GM23338 (cell line): ENCODE measurements at places on chromosomes 13 and 19.

- DNase-seq: peak; percentile 83
Measured at GRCh38 chr13:75357576-75358289, 124.2 kb downstream of the TBC1D4 start.

GRCh38 chr19:6467384-6467783 lies 3.3 kb downstream of the CRB3 start:
- DNase-seq: no peak

DNA sequence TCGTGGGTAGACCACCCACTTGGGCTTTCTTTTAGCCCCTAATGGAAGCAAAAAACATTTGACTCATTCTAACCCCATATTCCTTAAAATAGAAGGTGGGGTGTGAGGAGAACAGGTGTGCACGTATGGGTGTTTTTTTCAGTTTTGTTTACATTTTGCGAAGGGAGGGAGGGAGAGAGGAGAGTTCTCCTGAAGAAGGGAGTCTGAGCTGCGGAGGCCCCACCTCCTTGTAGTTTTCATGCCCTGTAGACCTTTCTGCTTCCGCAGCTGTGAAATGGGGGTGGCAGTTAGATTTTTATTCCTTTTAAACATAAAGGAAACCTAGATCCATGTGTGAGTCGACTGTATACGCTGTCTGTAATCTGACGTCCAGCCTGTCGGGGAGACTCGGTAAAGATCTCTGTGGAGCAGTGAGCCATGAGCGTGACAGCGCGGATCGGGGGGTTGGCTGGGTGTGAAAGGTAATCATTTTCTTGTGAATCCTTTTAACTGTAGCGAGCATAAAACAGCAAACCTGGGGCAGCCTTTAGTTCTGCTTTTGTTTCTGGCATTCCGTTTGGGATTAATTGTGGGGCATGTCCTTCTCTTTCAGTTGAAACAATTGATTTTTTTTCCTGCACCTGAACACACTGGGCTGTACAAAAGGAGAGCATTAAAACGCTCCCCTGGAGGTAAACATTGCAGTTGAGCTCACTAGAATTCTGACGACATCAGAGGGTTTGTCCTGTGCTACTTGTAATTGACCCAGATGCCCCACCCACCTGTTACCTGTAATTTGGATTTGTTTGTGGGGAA lies 2.3 kb downstream of the UPF1 start:
- DNase-seq: peak; percentile 52

- no peak for DNase-seq
Measured at GRCh38 chr13:103055166-103055565, 11.1 kb downstream of the SLC10A2 start.

- no peak for DNase-seq
Measured at GRCh38 chr13:33721724-33722123, 96.2 kb upstream of the RFC3 start.

- DNase-seq: no peak
Measured at GRCh38 chr13:109913936-109914510, 127.6 kb upstream of the IRS2 start.

DNA sequence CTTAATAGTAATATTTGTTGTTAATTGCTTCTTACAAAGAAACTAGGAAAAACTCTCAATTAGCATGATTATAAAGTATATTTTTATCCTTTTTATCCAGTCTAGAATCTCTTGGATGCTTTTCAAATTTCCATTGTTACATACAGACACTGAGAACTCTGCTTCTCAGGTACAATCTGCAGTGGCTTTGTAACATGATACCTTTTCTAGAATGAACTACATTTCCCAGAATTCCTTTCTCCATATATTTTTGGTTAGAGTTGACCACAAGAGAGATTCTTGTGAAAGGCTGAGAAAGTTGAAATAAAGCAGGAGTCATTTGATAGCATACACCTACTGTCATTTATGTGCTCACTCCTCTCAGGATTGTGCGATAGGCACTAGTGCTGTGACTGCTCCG lies 148.6 kb downstream of the SLITRK6 start:
- DNase-seq: peak; percentile 70

DNA sequence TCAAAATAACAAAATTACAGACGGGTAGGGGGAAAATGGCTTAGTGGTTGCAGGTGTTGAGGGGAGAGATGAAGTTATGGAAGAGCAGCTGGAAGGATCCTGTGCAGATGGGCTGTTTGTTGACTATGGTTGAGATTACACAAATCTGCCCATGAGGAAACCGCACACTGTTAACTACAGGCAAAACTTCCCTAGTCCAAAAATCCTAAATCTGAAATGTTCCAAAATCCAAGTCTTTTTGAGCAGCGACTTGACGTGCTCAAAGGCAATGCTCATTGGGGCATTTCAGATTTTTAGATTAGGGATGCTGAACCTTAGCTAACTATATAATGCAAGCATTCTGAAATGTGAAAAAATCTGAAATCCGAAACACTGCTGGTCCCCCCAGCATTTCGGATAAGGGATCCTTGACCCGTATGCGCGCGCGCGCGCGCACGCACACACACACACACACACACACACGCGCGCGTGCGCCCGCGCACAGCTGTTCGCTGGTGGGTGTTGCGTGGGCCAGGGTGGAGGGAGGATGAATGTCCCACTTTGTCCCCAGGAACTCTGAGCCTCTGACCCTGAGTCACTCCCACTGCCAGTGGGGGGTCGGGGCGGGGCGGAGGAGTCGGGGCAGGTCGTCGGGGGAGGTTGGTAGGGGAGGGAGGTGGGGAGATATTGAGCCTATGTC lies 6.8 kb downstream of the F2RL3 start:
- DNase-seq: no peak

DNA sequence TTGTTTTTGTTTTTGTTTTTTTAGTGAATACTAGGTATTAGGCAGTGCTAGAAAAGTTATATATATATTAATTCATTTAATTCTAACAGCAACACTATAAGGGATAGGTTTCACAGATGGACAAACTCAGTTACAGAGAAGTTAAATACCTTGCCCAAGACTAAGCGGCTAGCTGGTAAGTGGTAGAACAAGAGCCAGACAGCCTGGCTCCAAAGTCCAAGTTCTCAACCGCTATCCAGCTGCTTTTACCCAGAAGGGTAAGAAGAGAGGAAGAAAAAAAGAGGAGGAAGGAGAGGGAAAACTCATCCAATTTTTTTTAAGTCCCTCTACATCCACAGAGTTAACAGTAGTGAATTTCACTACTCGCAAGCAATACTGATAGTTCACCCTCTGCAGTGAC lies 217.0 kb downstream of the SPRY2 start:
- DNase-seq: no peak

- DNase-seq: peak; percentile 62
Measured at GRCh38 chr13:47564041-47564440, 437.0 kb downstream of the SUCLA2 start.

DNA sequence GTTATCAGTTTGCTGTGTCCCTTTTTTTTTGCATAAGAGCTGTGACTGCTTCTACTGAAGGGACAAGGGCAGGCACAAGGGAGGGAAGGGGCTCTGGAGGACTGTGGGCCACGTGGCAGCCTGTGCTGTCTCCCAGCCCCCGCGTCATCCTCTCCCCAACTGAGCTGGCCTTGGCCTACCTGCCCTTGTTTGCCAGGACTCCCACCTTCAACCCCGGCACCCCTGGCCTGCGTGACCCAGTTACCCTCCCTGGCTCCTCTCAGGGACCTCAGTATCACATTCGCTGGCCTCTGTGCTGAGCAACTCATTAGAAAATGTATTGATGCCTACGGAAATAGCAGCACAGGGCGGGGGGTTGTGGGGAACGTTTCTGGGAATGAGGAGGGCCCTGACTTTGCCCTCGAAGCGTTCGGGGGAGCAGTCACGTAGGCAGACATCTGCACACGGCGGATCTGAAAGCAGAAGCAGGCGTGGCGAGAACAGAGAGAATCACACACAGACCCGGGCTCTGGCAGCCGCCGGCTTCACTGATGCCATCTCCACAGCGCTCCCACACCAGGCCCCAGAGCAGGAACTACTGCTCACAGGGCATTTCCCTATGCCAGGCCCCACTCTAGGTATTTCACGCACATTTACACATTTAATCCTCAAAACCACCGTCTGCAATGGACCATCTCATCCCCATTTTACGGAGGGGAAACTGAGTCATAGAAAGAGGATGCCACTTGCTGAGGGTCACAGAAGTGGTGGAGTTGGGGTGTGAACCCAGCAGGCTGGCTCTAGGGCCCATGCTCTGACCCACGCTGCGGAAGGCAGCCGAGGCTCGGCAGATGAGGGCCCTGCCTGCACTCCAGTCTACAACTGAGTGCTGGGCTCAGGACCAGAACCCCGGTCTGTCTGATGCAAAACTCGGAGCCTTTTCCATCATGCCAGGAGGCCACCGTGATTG lies 5.7 kb upstream of the ATF5 start:
- no peak for DNase-seq

GRCh38 chr13:73715911-73716510 lies 418.2 kb downstream of the KLF12 start:
- no peak for DNase-seq

- DNase-seq: no peak
Measured at GRCh38 chr13:25649001-25649633, 277.3 kb downstream of the ATP8A2 start.

- DNase-seq: no peak
Measured at GRCh38 chr19:14383661-14384555, 2.7 kb downstream of the ADGRE5 start.

- no peak for DNase-seq
Measured at GRCh38 chr13:35824395-35824794, 306.8 kb downstream of the DCLK1 start.

DNA sequence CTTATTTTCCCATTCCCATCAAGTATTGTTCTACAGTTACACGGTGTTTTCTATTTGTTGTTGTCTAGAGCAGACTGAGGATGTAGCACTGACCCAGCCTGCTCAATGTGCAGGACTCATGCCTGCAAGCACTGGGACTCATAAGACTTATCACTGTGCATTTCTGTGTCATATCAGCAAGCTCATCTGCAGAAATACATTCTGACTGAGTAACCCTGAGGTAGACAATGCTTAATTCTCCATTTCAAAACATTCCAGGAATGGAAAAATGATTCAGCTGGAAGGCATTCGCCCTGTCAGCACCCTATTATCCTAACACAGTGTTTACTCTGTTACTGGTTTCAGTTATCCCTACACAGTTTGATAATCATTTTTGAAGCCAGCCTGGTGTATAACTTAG lies 2506.4 kb downstream of the PCDH9 start:
- DNase-seq: peak; percentile 15

DNA sequence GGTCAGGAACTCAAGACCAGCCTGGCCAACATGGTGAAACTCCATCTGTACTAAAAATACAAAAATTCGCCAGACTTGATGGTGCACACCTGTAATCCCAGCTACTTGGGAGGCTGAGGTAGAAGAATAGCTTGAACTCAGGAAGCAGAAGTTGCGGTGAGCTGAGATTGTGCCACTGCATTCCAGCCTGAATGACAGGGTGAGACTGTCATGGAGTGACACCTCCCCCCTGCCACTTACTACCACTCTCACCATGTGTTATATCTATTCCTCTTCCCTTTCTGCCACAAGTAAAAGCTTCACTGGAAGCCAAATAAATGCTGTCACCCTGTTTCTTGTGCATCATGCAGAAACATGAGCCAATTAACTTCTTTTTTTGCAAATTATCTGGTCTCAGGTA lies 10.6 kb upstream of the CEACAM4 start:
- no peak for DNase-seq

- no peak for DNase-seq
Measured at GRCh38 chr13:91572944-91573598, 174.7 kb downstream of the GPC5 start.

- no peak for DNase-seq
Measured at GRCh38 chr13:49596221-49596620, 10.9 kb upstream of the RCBTB1 start.

- DNase-seq: no peak
Measured at GRCh38 chr19:29561601-29562000, 35.8 kb downstream of the VSTM2B start.

DNA sequence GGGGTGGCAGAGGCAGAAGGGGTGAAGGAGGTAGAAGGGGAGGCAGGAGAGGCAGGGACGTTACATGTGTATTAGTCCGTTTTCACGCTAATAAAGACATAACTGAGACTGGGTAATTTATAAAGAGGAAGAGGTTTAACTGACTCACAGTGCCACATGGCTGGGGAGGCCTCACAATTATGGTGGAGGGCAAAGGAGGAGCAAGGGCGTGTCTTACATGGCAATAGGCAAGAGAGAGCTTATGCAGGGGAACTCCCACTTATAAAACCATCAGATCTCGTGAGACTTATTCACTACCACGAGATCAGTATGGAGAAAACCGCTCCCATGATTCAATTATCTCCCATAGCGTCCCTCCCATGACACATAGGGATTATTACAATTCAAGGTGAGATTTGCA lies 19.0 kb upstream of the ACOD1 start:
- DNase-seq: no peak

- no peak for DNase-seq
Measured at GRCh38 chr13:100534147-100534843, 54.3 kb downstream of the GGACT start.

DNA sequence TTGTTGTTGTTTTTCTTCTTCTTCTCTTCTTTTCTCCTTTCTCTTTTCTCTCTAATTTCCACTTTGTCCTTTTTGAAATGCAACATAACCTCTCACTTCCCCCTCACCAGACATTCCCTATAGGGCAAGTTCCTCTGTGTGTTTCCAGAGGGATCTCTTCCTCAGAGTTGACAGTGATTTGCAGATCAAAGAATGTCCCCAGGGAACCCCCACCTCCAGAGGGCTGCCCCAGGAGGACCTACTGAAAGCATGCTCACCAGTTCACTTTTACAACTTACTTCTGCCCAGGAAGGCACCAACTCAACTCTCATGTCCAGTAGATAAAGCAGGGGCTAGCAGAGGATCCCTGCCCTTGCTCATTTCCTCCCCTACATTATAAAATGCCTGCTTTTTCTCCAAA lies 1648.0 kb downstream of the PCDH9 start:
- peak; percentile 4 for DNase-seq

DNA sequence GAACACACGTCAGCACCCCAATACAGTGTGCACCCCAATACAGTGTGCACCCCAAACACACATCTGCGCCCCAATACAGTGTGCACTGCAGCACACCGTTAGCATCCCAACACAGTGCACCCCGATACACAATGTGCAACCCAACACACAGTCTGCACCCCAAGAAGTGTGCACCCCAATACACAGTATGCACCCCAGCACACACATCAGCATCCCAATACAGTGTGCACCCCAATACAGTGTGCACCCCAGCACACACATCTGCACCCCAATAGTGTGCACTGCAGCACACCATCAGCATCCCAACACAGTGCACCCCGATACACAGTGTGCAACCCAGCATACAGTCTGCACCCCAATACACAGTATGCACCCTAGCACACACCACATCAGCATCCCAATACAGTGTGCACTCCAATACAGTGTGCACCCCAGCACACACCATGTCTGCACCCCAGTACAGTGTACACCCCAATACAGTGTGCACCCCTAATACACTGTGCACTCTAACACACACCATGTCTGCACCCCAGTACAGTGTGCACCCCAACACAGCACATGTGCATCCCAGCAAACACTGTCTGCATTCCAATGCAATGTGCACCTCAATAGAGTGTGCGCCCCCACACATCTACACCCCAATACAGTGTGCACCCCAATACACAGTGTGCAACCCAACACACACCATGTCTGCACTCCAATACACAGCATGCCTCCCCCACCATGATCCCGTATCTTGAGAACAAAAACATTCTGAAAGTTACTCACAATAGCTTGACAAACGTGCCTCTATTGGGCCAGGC lies 855 bp upstream of the CARS2 start:
- no peak for DNase-seq

- peak; percentile 3 for DNase-seq
Measured at GRCh38 chr13:108426893-108427292, 157.4 kb downstream of the TNFSF13B start.

GRCh38 chr19:41872775-41873647 lies 4.1 kb upstream of the CD79A start:
- peak; percentile 96 for DNase-seq

GRCh38 chr19:13622766-13623715 lies 116.8 kb upstream of the CACNA1A start:
- DNase-seq: peak; percentile 33
